Mesendoderm (in vitro differentiated cells): ENCODE measurements at places on chromosomes 2 and 18.

- peak; percentile 48 for DNase-seq
Observed at GRCh38 chr2:119494163-119494790, 30.0 kb downstream of the SCTR start.

DNA sequence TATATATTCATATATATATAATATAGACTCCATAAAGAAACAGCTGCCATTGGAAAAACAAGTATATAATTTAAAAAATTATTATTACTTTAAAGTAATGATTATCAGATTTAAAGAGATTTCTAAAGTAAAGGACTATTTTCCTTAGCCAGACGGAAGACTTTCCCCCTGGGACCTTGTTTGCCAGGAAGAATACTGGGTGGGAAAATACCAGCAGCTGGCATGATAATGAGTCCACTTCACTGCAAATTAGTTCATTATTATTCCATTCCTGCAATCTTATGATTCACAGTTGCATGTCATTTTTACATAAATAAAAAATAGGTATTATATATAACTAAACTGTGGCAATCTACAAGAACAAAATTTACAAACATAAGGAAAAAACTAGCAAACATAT lies 339.8 kb upstream of the CDH7 start:
- no peak for DNase-seq

DNA sequence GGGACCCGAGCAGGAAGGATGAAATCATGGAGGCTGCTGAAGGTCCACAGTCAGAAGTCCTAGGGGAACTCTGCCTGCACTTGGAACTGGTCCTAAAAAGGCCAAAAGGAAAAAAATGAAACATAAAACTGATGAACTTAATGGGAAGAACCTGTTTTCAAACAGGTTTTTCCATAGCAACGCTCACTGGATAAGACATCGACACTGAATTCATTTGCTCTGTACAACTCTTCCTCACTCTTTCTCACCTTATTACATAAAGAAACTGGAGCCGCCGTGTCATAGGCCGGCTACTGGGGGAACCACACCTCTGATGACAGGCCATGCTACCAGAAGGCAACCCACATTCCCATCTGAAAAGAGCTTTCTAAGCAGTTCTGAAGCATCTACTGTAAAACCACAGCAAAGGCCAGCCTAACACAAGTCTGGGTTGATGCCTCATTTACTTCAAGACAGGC lies 83.6 kb downstream of the FARSB start:
- no peak for DNase-seq

DNA sequence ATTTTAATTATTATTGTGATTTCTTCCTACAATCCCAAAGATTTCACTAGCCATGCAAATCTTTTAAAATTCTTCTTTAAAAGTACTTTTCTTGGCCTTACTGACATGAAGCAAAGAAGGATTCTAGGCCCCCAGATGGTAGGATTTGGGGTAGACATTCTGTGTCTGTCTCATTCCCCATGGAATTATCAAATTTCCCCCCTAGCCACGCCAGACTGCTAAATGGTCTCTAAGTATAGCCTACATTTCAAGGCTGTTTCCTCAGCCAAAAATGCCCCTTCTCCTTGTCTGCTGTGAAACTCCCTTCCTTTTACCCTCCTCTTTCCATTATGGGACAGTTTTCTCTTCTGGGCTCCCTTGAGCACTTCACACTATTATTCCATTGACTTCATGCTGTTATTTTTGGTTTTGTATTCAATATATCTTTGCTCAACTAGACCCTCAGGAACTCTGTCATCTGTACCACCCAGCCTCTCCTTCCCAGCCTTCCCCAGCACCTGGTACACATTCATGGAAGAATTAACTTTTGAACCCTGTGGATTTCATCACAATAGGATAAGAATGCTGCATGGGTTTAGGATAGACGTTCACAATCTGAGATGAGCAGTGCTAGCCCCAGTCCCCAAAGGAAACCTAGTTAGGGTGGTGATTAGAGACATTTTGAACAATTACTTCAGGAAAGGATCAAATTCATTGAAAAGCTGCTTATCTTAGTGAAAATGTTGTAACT lies 21.5 kb upstream of the CYP1B1 start:
- peak; percentile 26 for DNase-seq

- DNase-seq, result no peak
Observed at GRCh38 chr2:52960881-52961280, 806.7 kb upstream of the CHAC2 start.

- DNase-seq, result no peak
Observed at GRCh38 chr2:174996622-174997021, 8.6 kb downstream of the CHN1 start.

GRCh38 chr18:48194591-48195181 lies 214.5 kb downstream of the ZBTB7C start:
- DNase-seq, result no peak

DNA sequence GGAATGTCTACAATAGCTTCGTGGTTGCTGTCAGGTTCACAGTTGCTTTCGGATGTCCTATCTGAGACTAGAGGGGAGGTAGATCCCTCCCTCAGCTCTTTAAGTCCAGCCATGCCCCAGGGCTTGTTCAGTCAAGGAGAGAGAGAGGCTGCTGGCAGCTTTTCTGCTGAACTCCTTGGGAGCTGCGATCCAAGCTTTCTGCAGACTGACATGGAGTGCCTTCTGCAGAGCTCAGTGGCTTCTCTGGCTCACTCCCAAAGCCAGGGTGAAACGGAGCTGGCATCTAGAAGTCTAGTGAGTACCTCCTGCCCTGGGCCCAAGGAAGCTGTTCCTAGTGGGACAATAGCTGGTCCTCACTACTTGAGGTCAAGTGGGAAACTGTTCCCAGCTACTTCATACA lies 62.5 kb downstream of the TMEM17 start:
- no peak for DNase-seq

DNA sequence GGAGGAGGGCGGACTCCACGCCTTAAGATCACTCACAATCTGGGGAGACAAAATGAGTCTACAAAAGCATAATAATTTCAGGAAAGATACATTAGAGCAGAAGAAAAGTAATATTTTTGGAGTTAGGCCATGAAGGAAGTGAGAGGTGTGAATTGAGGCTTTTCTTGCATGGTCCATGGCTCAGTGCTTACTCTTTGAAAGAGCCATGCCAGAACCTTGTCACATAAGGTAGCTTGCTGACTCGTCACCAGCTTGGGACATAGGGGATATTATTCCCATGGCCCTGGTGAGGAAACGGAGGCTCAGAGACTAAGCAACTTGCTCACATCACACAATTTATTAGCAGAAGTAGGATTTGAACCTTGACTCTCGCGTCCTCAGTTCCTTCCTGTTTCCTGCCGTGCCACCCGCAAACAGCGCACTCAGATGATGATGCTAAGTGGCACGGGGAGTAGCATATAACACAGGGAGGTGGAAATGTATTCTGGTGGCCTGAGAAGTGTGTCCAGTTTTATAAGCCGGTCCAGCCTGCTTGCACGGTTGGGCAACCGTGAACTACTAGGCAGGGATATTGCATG lies 312.2 kb upstream of the EPAS1 start:
- no peak for DNase-seq

DNA sequence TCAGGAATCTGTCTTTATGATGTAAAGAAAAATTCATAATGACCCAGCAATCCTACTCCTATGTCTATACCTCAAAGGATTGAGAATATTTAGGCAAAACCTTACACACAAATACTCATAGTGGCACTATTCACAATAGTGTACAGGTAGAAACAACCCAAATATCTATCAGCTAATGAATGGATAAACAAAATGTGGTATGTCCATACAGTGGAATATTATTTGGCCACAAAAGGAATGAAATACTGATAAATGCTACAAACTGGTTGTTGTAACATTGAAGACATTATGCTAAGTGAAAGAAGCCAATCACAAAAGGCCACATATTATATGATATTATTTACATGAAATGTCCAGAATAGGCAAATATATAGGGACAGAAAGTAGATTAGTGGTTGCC lies 24.7 kb downstream of the PDK1 start:
- no peak for DNase-seq

DNA sequence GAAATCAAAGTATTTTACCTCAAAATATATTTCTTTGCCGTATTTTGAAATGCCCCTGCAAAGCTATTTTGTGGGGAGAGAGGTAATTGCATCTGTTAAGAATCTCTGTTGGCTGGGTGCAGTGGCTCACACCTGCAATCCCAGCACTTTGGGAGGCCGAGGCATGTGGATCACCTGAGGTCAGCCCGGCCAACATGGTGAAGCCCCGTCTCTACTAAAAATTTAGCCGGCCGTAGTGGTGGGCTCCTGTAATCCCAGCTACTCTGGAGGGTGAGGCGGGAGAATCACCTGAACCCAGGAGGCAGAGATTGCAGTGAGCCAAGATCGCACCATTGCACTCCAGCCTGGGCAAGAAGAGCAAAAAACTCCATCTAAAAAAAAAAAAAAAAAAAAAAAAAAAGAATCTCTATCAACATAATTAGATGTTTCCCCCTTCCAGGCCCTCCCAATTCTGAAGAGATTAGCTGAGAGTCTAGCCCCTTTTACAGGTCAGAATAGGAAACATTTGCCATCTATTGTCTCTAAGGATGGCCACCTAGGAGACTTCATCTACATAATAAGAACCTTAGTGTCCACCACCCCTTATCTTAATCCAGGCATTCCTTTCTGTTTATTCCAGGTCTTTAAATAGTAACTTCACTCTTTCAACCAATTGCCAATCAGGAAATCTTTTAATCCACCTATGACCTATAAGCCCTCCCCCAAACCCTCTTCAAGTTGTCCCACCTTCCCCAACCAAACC lies 3.5 kb upstream of the TRAPPC8 start:
- peak; percentile 86 for DNase-seq

- DNase-seq, result peak; percentile 7
Observed at GRCh38 chr18:62663731-62664336, 51.5 kb upstream of the PHLPP1 start.

- no peak for DNase-seq
Observed at GRCh38 chr2:98158305-98158704, 71.3 kb downstream of the VWA3B start.

- DNase-seq, result no peak
Observed at GRCh38 chr2:129464036-129464435, 515.4 kb upstream of the RAB6C start.

DNA sequence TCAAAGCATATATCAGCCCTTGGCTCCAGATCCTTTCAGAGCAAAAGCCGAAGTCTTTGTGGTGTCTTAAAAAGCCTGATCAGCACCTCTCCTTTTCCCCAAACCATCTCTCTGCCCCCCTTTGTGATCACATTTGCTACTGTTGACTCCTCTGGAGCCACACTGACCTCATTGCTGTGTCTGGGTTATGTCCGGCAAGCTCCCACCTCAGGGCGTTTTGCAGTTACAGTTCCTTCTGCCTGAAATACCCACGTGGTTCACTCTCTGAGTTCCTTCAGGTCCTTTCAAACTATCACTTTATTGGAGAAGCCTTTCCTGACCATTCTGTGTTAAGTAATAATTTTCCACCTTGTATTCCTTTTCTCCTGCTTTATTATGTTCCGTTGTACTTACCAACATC lies 11.8 kb downstream of the C2orf69 start:
- DNase-seq, result peak; percentile 66

GRCh38 chr2:6679471-6679870 lies 186.2 kb downstream of the CMPK2 start:
- no peak for DNase-seq

GRCh38 chr2:177171418-177171865 lies 41.2 kb upstream of the HNRNPA3 start:
- peak; percentile 33 for DNase-seq

DNA sequence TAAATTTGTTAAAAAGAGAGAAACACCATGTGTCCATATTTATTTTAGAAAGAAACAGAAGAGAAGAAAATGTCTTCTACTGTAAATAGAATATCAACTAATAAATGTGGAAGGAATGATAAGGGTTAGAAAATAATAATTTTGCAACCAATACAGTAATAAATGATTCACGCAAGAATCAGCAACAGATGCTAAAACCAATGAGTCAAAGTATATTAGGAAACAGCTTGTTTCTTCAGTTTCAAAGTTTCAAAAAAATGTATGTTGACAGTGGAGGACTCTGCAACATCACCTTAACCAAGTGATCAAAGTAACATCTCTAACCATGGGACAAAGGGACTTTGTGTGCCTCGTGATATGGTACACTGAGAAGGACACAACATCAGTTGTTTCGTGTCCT lies 147.0 kb downstream of the TWIST2 start:
- no peak for DNase-seq

GRCh38 chr2:233847248-233847898 lies 7.0 kb downstream of the HJURP start:
- DNase-seq, result no peak

- DNase-seq, result no peak
Observed at GRCh38 chr2:54901224-54901986, 148.8 kb downstream of the RTN4 start.

GRCh38 chr18:36152781-36153180 lies 23.1 kb downstream of the ELP2 start:
- no peak for DNase-seq

- DNase-seq, result peak; percentile 1
Observed at GRCh38 chr2:122390406-122390805, 635.0 kb downstream of the TSN start.

GRCh38 chr2:26281226-26281625 lies 36.5 kb downstream of the HADHB start:
- no peak for DNase-seq

- no peak for DNase-seq
Observed at GRCh38 chr2:144654523-144654922, 134.6 kb upstream of the ZEB2 start.

GRCh38 chr2:34368304-34368703 lies 769.2 kb upstream of the FAM98A start:
- peak; percentile 26 for DNase-seq

DNA sequence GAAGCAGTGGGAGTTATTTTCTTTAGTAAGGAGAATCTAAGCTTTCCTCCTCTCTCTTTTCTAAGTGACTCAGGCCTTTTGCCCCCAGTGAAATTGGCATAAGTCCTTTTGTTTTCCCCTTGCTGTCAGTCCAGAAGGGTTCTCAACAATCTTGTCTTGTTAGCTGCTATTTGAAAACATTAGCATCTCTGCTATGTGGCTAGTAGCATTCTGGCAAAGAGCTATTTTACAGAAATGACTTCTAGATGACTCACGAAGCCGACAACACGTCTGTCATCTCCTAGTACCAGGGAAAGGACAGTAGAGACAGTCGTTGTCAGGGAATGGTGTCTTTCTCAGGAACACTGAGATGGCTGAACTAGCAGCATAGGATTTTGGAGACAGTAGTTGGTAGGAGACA lies 14.7 kb downstream of the SMARCAL1 start:
- peak; percentile 86 for DNase-seq

- DNase-seq, result no peak
Observed at GRCh38 chr18:57057890-57058289, 89.0 kb upstream of the BOD1L2 start.

- DNase-seq, result no peak
Observed at GRCh38 chr2:133819906-133820305, 251.6 kb upstream of the NCKAP5 start.

DNA sequence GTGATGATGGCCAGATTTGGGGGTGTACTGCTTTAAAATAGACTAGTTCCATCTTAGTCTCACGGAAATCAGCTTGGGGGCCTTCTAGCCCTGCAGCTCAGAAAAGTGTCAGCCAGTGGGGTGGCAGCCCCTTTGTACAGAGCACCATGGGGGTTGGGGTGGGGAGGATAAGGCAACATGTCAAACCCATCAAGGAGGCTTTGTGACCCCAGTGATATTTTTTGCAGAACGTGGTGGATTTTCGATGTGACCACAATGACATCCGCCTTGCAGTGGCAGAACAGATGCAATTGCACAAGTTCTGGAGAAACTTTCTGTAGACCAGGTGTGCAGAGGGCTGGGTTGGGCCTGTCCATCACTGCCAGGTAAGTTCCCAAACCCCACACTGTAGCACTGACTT lies 3.0 kb upstream of the CD8A start:
- DNase-seq, result no peak
